ENCODE measurements at places on chromosomes 6 and 20.
A peak's percentile ranks its signal among the peaks of the same experiment; 100 is the strongest.

- DNase-seq: no peak
These were observed 193.9 kb downstream of the MMUT start for GRCh38 chr6:49269190-49269589.

- no peak for DNase-seq
These were observed 116.2 kb upstream of the SNX9 start for GRCh38 chr6:157706883-157707282.

- no peak for DNase-seq
These were observed 105.5 kb downstream of the PDSS2 start for GRCh38 chr6:107353773-107354382.

- DNase-seq: no peak
These were observed 1.6 kb downstream of the TMEM14A start for GRCh38 chr6:52672412-52673025.

DNA sequence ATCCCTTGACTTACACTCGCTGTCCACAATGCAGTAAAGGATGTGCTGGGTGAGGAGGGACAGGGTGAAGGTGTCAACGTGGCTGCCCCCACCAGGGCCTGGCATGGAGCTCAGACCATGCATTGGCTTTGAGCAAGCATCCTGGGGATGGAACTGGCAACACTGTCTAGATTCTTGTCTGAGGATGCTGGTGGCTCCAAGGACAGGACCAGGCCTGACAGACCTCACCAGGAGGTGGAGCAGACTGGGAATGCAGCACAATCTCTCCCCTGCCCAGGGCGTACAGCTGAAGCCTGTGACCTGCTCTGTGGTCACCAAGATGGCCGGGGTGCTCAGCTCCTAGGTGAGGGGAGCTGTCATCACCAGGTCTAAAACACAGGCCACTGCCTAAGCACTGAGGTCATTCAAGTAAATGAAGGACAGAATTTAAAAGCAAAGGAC, 50.9 kb downstream of the MYH7B start:
- DNase-seq: peak; percentile 64

DNA sequence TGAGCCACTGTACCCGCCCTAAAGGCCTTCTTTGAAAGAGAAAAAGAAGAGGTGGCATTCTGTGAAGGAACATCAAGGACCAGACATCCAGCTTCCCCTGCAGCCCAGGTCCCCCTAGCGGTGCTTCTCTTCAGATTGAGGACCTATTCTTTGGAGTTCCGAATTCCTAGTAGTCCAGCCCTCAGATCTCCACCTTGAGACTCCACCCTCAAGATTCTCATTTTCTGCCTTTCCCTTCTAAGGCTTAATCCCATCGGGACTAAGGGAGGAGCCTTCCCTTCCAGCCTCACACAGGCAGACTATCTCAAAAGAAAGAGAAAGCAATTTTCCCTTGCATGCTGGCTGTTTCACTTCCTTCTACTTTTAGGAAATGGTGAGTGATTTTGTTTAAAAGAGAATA, 32.5 kb downstream of the MUC22 start:
- DNase-seq: no peak

GRCh38 chr6:19999319-20000191, 162.4 kb downstream of the ID4 start:
- no peak for DNase-seq

DNA sequence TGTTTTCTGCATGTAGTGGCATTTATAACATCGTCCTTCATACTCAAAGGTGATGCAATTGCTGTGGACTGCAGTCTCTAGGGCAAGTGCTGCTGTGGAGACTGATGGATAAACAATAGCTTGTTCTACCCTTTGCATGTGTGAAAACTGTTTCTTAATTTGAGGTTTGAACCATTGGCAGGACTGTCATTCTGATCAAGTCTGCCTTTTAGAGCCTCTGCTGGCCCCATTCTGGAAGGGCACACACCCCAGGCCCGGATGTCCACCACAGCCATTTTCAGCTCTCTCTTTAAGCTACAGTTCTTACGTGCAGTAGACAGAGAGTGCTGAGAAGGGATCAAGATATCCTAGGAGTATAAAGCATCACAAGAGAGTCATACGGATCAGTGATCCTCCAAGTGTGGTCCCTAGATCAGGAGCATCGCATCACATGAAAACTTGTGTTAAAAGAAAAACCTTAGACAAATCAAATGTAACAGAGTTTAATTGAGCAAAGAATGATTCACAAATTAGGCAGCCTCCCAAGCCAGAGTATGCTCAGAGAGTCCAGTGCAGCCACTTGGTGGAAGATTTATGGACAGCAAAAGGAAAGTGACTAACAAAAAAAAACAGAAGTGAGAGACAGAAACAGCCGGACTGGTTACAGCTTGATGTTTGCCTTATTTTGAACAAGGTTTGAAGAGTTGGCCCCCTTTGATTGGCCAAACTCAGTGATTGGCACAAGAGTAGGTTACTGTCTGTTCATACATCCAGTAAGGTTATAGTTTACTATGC, 52.0 kb downstream of the FRK start:
- DNase-seq: no peak

DNA sequence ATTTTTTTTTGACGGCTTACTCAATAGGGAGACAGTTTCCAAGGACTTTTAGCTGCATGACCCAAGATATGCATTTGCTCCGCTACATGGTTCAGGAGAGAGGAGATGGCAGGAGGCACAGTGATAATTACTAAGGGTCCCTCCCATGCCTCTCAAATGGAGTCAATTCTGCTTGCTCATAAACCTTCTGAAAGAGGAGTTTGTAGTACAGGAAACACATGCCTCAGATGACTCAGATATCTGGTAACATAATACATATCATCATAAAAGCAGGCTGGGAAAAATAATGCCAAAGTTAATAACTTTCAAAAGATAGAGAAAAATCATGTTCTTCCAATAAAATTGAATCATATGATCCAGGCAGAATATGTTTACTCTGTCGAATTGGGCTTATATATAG, 97.6 kb upstream of the DEFB112 start:
- DNase-seq: no peak

DNA sequence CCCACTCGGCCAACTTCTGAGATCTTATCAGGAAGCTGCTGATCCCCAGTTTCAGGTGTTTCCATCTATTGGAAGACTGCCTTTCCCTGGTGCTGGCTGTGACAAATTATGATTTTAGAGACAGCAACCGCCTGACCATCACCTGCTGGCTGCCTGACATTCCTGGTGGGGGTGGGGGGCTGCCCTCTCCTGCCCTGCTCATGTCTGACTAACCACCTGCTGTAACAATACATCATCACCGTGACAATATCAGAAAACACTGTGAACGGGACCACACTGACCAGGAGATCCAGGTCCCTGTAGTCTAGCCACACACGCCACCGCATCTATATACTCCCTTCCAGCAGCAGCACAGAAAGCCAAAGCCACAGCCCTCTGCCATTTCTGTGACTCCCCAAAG, 537.5 kb downstream of the QKI start:
- DNase-seq: no peak

DNA sequence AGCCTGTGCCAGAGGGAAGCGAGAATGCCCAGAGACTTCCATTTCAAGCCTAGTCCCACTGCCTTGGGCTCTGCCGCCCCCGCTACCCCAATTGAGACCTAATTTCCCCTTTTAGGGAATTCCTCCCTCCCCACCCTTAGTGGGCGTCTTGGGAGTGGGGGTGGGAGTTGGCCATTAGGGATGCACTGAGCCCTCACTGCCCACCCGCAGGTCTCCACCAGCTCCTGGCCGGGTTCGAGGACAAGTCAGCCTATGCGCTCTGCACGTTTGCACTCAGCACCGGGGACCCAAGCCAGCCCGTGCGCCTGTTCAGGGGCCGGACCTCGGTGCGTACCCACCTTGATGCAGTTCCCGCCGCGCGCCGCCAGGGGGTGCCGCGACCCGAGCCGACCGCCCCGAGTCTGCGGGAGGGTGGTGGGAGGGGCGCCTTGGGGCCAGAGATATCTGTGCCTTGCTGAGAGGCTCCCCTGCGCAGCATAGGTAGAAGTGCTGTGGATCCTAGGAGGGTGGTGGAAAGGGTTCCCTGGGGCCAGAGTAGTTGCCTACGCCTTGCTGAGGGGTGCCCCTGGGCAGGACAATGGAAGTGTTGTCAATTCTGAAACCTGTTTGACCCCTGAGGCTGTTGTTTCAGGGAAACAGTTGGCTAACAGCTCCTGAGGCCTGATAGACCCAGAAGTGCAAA, 9.2 kb downstream of the ITPA start:
- DNase-seq: peak; percentile 79

DNA sequence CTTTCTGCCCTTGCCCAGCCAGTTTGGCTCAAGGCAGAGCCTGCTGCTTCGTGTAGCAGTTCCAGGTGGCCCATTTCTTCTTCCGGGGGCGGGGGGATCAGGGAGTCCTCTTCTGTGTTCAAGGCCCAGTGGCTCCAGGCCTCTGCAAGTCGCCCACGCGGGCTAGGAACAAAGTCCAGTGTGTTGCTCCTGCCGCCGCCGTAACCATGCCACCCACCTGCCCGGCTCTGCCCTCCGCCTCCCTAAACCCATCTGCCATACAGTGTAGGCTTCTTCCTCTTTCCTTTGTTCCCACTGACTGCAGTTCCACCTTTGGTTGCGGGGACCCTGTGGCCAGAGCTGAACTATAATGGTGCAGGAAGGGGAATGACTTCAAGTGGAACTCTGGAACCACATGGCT, 43.9 kb upstream of the SRF start:
- no peak for DNase-seq

DNA sequence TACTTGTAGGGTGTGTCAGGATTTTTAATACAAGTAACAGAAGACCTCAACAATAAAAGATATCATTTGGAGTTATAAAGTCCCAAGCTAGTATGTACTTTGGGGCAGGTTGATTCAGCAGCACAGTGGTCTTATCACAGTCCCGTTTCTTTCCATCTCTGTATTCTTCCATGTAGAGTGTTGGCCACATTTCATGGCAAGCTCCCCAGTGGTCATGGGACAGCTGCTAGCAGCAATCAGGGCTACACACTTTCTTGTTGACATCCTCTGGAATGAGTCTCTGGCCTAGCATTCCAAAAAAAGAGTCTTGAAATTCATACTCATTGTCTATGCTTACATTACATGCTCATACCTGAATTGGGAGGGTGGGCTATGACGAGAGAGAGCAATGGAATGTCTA, 53.2 kb downstream of the SOBP start:
- no peak for DNase-seq

DNA sequence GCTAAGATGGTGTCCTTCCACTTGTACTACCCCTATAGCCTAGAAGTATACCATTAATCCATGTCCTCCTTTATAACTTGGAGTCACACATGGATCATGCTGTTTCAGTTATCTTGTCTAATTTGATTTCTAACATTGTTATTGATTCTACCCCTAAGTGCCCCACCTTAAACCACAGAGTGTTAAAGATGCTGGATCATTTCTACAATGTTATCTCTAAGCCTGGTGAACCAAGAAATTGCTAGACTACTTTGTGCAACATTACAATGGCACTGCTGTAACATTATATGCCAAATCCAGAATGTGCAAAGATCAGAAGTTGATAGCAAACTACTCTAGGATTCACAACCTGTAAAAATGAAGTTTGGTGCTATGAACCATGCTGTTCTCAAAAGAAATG, 1.7 kb downstream of the CGA start:
- no peak for DNase-seq

DNA sequence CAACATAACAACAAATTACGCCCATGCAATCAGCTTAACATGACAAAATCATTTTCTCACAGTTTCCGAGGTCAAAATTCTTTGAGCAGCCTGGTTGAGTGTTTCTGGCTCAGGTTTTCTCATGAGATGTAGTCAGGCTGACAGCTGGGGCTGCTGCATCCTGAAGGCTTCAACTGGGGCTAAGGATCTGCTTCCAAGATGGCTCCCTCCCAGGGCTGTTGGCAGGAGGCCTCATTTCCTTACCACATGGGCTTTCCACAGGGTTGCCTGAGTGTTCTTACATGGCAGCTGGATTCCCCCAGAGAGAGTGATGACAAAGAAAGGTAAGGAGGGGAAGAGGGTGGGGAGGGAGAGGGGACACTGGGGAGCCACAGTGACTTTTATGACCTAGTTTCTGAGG, 63.1 kb upstream of the NNAT start:
- DNase-seq: peak; percentile 29

DNA sequence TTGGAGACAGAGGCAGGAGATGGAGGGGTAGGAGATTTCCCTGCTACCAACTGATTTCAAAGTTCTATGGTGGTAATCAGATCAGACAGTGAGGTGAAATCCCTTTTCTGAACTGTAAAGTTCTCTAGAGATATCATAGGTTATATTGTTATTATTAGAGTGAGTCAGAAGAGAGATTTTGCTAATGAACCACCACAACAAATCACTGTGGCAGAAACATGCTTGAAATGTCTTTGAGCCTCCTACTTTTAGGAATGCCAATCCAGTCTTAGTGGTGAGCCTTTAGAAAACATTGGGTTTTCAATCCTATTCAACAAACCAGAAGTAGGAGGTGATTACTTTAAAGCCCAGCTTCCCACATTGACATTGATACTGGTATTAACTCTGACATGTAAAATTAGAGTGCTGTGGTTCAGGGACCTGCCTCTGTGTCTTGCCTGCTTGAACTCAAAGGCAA, 136.7 kb upstream of the CNR1 start:
- no peak for DNase-seq

DNA sequence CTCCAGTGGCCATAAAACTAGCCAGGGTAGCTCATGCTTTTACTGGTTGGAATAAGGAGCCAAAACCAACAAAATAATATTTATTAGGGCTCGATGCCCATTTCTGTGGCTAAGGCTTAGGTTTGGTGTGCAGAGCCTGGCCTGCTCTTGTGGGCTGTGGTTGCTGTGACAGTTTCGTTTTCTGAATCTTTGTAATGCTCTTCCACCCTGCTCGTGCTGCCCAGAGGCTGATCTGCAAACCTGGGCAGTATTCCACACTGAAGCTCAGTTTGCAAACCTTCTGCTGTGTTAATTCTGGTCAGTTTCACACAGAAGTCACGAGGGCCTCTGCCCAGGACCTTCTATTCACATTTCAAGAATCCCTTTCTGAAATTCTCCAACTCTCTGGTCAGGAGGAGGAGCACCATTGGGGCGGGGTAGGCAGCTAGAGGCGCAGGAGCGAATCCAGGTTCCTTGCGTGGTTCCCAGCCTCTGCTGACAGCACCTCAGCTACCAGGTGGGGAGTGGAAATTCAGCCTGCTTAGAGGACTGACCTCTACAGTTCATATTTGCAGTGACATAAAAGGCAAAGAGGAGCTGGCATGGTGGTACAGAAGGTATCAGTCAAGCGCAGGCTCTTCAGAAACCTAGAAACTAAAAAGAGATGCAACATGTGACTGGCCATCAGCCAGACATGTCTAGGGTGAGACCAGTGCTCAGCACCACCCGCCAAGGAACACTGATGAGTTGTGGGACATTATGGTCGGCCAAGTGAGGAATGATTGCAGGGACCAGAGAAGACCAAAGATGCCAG, 14.3 kb upstream of the C20orf144 start:
- no peak for DNase-seq
